ENCODE measurements at places on chromosomes 7 and 10.
A peak's percentile ranks its signal among the peaks of the same experiment; 100 is the strongest.

DNA sequence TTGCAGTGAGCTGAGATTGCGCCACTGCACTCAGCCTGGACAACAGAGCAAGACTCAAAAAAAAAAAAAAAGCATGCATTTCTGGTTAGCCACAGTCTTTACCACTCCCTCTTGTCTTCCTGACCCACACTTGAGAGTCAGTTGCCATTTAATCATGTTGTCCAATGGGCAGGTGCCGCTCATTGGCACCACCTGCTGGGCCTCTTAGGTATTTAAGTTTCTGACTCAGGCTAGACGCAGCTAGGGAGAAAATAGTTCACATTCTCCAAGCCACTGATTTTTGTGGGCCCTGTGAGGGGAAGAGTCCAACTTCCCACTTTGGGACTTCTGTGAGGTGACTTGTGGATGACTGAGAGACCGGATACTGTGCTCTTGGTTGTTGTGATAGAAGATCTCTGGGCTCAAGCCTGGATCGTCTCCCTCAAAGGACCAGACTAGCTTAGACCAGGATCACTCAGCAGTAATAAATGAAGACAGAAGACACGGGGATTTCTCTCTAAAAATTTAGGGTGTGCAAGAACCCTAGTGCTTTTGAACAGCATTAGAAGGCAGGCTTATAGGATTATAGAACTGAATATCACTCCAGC is 26.8 kb upstream of the SORCS3 start:
- peak; percentile 64 for DNase-seq

GRCh38 chr7:17660116-17660515 is 280.2 kb downstream of the SNX13 start:
- no peak for DNase-seq

DNA sequence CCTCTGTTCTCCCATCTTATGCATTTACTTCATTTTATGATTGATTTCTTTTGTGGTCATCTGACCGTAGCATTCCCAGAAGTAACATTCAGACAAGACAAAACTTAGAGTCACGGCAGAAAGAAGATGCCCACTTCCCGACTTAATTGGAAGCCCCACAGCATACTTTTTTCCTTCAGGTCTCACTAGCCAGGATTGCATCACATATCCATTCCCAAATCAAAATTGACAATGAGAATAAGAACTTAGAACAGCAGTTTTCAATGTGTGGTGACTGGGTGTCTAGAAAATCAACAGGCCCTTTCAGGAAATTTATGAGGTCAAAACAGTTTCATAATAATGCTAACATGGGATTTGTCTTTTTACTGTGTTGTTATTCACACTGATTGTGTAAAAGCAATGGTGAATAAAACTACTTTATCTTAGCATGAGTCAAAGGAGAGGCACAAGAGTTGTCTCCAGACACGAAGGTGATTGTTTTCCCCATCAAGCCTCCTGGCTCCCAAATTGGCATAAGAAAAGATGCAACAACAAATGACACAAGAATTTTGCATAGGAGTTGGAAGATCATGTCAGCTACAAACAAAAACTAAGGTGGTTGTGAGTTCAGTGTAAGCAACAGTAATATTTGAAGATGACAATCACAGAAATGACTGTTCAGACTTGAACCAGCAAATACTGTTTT is 493.9 kb downstream of the HTR7 start:
- no peak for DNase-seq

- DNase-seq: no peak
Measured at GRCh38 chr7:122983261-122983660, 12.2 kb downstream of the TAS2R16 start.

GRCh38 chr7:105854498-105854897 is 21.9 kb downstream of the ATXN7L1 start:
- no peak for DNase-seq

DNA sequence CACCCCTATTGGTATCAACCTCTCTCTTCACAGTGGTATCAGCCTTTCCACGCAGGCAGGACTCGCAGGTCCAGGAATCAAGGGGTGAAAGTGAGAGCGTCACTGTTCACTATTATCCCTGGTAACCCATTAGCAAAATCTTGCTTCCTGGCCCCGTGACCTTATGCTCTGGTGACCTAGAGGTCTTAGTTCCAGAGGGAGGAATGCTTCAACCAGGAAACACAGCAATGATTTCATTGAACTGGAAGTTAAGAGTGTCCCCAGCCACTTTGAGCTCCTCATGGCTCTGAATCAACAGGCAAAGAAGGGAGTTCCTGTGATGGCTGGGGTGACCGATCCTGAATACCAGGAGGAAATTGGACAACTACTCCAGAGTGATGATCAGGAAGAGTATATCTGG is 90.6 kb downstream of the CUL2 start:
- no peak for DNase-seq

DNA sequence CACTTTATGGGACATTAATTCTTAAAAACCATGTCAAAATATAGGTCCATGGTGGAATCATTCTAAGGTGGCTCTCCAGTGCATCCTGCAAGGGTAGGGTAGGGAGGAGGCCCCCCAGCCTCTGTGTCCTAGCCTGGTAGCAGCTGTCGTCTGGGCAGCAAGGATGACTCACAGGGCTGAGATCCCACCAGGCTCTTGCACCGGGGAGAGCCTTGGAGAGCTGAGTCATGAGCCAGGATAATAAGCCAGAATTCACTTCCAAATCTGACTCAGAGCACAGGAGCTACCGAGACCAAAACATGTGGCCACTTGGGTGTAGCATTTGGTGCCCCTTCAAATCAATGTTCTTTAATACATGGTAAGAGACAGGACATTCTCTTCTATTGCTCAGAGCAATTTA is 298.5 kb downstream of the NEBL start:
- DNase-seq: peak; percentile 93

DNA sequence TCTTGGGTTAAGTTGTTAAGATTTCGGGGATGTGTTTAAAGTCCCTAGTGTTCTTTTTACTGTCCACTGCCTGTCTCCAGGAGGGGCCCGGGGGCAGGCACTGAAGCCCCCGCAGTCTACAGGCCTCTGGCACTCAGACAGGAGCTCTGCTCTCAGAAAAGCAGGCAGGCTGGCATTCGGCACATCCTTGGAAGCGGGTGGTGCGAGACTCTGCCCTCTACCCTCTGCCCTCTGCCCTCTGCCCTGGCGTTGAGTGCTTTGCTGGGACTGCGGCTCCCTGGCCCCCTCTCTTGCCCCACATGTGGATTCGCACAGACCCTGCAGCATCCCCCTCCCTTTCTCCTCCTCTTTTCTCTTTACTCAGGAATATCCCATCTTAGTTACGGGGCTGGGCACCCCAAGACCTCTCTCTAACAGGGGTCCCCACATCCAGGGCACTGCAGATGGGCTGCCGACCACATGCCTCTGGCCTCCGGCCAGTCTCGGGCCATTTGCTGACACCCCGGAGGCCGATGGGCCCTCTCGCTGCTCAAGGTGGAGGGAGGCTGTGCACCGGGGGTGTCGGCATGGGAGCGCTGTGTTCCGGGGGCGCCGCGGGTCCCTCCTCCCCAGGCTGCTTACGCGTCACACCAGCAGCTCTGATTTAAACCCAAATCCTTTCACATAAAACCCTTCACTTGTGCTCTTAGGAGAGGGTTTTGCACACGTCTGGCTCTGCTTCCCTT is 479.9 kb downstream of the DNAJB6 start:
- DNase-seq: no peak

GRCh38 chr7:73844131-73844547 is 1.8 kb upstream of the METTL27 start:
- DNase-seq: no peak

GRCh38 chr7:14688208-14688607 is 214.3 kb downstream of the DGKB start:
- no peak for DNase-seq

DNA sequence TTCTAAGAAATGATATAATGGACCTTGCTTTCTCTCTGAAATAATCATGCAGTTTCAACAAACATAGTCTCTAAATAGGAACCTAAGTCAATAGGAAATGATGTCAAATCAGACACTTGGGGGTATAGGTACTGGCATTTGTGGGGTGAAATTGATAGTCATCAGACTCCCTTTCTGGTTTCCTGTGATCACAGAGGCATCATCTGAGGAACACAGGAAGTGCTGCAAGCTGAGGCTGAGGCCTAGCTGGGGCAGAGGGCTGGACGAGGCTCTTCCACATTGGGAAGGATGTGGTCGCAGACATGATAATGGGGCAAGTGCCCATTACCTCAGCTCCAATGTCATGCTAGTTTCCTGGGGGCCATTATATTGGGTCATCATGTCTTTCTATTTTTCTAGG is 33.5 kb upstream of the TARP start:
- no peak for DNase-seq

DNA sequence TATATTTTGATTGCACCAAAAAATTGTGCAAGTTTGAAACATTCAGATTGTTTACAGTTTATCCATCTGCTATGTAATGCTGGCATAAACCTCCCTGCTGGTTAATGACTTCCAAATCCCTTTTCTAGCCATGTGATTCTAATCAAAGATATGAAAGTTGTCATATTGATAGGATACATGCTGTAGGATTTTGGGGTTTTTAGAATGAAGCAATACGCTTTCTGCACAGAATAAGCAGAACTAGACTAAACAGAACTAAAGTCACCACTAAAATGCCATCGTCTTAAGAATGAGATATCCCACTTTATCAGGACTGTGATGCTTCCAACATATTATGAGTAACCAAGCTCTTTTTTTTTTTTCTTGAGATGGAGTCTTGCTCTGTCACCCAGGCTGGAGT is 856 bp downstream of the SSMEM1 start:
- DNase-seq: no peak

- no peak for DNase-seq
Measured at GRCh38 chr10:131144711-131145375, 166.7 kb downstream of the TCERG1L start.

DNA sequence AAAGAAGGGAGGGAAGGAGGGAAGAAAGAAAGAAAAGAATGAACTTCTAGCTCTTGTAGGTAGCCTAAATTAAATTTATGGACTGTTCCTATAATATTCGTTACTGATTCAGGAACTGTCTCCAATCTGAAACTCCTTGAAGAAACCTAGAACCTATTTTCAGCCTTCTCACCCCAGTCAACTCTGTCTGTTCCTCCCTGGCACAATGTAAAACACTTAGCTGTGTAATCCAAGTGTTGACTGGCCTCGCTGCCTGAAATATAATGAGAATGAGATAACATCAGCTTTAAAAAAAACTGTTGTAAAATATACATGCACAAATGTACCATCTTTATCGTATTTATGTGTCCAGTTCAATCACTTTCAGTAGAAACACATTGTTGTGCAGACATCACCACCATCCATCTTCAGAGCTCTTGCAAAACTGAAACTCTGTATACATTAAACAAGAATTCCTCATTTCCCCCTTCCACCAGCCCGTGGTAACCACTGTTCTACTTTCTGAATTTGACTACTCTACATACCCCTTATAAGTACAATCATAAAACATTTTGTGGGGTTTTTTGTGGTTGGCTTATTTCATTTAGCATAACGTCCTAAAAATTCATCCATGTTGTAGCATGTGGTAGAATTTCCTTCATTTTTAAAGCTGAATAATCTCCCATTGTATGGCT is 6.3 kb upstream of the C7orf33 start:
- no peak for DNase-seq

GRCh38 chr10:10528563-10528910 is 489.1 kb upstream of the CELF2 start:
- DNase-seq: no peak

- no peak for DNase-seq
Measured at GRCh38 chr10:60817398-60817805, 39.1 kb downstream of the CDK1 start.
